Right cardiac atrium (tissue), 5 donors: ENCODE measurements at places on chromosomes 2 and 18.

DNA sequence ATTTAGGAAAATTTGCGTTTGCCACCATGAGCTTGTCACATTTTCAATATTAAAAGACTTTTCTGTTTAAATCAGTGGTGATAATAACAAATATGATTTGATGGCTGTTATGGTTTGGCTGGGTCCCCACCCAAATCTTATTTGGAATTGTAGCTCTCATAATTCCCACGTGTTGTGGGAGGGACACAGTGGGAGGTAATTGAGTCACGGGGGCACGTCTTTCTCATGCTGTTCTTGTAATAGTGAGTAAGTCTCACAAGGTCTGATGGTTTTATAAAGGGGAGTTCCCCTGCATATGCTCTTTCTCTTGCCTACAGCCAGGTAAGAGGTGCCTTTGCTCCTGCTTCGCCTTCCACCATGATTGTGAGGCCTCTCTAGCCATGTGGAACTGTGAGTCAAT is 83.4 kb upstream of the RGPD4 start:
- DNase-seq, result no peak

- DNase-seq, result no peak
Measured at GRCh38 chr2:37389989-37390765, 45.7 kb downstream of the QPCT start.

GRCh38 chr2:210460322-210461227 is 16.0 kb downstream of the LANCL1 start:
- no peak for DNase-seq

DNA sequence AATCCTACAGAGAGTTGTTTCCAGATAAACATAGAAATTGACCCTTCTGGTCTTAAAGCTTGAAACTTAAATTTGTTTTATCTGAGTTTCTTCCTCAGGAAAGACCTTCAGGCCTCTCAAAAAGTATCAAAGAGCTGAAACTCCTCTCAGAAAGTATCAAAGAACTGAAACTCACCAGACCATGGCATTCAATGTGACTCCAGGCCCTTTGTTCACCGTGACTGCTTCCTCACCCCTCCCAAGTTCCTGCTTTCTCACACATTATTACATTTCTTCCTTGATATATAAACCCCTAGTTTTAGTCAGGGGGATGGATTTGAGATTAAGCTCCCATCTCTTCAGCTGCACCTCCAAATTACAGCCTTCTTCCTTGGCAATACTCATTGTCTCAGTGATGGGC is 6.0 kb downstream of the ANKMY1 start:
- no peak for DNase-seq

DNA sequence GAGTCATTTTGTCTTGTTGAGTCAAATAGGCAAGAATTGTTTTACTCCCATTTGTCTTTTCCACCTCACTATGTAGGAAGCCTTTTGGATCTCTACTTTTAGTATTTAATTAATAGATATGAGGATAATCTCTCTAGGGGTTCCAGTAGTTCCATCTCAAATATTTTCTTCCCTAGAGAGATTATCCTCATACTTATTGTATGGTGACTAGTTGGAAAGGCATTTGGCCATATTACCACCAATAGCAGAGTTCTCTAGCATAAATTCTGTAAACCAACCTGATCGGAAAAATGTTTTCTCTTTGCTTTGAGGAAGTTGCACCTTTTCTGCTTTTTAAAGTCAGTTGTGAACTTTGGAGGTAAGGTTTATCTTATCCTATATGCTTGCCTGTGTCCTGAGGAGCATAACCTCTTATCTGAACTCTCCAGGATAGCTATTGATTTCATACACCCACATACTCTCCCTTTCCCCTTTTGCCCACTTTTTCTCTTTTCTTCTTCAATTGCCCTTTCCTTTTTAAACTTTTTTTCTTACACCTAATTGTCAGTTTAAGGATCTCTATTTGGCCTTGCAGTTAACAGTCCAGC is 100.8 kb downstream of the GALNT1 start:
- no peak for DNase-seq

- no peak for DNase-seq
Measured at GRCh38 chr2:122749405-122749804, 994.0 kb downstream of the TSN start.

DNA sequence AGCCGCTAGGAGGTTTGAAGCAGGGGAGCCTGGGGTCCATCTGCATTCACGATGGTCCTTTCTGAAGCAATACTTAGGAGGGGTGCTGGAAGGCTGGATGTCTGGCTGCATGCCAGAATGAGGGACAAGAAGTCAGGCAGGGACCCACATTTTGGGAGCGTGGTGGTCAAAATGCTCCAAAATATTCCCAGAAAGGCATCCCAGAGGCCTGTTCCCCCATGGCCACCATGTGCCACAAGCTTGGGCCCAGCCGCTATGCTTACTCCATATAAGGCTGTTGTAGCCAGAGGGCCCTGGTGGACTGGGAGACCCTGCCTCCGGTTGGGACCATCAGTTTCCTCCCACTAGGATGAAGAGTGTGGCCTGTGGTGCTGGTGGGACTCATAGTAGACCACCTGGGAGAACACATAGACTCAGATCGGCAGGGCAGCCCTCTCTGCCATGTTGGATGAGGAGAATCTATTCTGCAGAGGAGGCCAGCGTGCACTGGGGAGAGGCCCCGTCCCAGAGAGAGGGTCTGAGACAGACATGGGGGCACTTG is 3.6 kb upstream of the PROM2 start:
- DNase-seq, result no peak

- DNase-seq, result no peak
Measured at GRCh38 chr18:7840411-7840810, 273.3 kb downstream of the PTPRM start.

DNA sequence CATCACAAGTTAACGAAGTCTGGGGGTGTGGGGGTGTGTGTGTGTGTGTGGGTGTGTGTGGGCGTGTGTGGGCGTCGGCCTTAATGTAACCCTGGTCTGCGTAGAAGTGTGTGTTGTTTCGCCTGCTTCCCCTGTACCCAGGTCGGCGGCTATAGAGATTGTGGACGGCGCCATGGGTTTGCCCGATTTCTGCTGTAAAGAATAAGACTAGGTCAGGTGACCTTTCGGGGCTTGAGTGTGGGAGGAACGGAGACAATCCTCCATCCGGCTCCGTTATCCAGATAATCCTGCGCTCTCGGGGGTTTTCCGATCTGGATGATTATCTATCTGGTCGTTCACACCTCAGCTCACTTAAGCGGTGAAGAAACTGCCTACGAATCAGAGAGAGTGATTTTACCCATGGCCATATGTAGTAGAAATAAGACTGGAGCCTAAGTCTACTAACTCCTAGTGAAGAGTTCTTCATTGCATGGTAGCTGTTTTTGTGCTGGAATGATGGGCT is 543 bp downstream of the HADHB start:
- DNase-seq, result no peak

GRCh38 chr2:208657468-208657867 is 250.9 kb downstream of the PTH2R start:
- DNase-seq, result no peak

DNA sequence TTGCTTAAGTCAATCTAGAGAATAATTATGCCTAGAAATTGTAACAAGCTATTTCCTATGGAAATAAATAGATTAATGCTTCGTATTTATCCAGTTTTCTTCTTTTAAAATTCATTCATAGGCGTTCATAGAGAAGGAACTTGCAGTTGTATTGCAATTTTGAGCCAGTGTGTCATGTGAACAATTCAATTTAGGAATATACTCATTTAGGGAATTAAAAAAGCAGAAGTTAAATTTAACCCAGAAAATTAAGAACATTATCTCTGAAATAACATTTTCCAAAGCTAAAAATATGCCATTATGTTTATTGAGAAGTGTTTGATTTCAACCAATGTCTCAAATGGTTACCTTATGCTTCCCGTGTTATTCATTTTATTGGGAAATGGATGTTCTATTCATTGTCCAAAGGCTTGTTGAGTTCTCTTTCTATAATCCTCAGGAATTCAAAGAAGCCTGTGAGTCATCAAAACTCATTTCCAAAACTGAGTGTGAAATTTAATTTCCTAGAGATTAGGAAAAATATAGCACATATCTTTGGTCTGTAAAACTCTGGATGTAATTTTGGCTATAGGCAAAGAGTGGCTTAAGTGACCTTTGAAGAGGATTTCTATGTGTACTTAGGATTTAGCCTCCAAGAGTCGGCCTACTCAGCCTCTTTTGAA is 99.7 kb downstream of the SLC8A1 start:
- no peak for DNase-seq

GRCh38 chr2:144324446-144325045 is 195.4 kb downstream of the ZEB2 start:
- DNase-seq, result no peak

DNA sequence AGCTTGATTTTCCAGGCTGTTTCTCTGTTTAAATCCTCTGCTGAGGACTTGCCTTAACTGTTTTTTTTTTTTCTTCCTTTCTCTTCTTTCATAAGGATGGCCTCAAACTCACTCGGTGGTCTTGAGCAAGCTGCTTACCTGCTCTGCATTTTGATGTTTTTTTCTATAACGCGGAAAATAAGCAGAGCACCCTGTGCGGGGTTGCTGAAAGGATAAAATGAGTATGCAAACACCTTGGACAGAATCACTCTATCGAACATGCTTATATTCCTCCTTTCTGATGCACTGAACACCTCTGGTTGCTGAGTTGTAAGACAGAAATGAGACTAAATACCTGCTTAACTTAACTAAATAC is 41.1 kb upstream of the DSC1 start:
- DNase-seq, result no peak
